Stimulated activated CD8-positive, alpha-beta memory T cell treated with anti-CD3 and anti-CD28 coated beads, Interleukin-7, amount 100 ng/mL, for 1 hour (primary cell): ENCODE measurements at places on chromosomes 12 and 14.

DNA sequence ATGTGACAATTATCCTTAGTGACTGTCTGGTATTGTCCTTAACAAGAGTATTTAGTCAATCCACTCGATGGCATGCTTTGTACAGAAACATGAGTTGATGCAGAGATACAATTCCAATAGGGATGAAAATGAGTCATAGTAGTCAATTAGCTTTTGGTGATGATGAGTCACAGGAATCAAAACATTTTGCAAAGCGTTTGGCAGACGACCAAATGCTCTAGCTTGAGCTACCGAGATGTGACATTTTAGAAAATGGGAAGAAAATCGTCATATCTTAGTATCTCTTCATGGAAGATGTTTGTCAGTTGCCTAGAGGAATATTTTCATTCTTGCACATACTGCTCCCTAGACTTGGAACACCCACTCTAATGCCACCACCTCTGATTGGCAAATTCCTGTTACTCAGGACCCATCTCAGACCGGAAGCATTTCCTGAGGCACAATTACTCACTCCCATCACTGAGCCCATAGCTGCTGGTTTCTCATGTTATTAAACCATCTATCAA lies 95.0 kb downstream of the LMNTD1 start:
- DNase-seq, result no peak

DNA sequence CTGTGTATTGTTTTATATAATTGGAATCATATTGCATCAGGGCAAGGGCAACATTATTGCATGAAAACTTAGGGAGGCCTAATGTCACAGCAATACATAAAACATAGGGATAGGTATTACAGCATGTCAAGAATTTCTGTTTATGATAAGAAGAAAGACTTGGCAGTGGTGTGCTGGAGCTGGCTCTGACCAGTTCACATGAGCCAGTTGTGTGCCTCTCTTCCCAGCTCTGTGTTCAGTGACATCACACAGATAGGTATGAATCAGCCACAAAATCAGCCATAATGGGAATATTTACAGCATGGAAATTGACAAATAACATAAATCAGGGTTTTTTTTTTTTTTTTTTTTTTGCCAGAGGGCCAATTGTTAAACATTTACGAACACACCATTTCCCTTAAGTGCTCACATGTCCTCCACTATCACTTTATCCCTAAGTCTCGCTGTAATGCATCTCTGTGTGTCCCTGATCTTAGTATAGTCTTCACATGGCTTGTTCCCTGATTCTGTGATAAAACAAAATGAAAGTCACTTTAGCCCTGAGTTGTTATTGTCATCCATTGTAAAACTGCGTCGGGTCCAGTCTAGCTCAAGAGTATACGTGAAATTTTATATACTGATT lies 31.9 kb upstream of the ACSM4 start:
- DNase-seq, result no peak

- DNase-seq, result no peak
Measured at GRCh38 chr14:64824471-64824870, 55.2 kb downstream of the SPTB start.

DNA sequence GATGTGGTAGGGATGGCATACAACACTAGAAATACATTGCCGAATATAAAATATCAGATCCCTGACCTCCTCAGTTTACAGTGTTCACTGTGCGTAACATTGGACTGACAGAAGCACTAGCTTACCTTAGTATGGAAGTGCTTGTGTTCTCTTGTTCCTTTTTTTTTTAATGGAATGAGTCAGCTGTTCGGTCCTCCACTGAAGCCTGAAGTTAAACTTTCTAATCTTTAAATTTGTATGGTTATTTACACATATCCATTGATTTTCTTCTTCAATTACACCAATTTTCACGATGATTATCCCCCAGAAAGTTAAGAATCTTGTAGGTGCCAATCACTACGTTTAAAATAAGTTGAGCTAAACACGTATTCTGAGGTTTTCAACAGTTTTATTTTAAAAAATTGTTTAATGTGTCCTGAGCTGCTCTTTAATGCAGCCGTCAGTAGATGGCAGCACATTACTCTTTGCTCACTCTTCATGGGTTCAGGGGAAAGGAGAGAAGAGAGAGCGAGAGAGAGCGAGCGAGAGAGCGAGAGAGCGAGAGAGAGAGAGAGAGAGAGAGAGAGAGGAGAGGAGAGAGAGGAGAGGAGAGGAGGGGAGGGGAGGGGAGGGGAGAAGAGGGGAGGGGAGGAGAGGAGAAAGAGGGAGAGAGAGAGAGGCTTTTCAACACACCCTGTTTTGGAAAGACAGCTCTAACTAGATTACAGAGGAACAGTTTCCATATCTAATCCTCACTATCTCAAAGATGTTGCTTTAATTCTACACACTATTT lies 134.7 kb upstream of the SCAF11 start:
- peak; percentile 9 for DNase-seq

DNA sequence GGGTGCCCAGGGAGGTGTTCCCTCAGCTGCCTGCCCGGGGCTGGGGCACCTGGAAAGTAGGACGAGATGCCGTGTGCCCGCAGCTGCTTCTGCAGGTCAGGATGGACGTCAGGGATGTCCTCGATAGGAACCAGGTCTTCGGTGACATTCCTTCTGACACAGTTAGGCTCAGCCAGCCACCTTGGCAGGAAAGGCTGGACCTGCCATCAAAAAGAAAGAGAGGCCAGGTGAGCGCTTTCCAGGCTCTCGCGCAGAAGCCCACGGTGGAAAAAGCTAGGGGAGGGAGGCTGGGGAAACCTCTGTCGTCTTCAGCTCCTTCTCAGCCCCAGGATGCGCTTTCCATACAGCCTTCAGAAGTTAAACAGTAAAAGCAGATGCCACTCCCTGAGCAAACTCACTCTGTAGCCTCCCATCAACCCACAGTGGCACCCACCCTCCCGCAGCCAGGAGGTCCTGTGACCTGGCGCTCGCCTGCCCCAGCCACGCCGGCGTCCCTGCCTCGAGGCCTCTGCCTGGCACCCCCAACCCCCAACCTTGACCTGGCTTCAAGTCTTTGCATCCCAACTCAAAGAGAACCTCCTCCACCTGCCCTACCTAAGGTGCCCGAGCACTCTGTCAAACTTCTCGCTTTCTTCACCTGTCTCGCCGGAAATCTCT lies 1.3 kb downstream of the DDX51 start:
- DNase-seq, result no peak

DNA sequence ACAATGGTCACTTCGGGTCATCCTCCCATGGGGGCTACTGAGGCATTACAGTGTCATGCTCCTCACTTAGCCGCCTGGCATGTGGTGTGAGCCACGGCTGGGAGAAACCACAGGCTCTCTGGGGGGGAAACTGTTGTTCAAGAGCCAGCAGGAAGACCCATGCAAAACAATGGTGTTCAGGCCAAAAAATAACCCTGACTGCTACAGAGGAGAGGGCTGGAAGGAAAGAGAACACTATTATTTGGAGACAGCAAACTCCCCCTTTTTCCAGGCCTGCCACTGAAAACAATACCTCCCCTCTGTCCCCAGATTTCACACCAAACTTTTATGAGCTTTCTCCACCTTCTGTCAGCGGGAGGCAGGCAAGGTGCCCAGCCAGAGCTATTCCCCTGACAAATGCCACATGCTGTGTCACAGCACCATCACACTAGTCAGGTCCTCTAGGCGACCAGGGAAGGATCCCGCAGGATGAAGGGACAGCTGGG lies 83.7 kb downstream of the CHGA start:
- DNase-seq, result no peak

DNA sequence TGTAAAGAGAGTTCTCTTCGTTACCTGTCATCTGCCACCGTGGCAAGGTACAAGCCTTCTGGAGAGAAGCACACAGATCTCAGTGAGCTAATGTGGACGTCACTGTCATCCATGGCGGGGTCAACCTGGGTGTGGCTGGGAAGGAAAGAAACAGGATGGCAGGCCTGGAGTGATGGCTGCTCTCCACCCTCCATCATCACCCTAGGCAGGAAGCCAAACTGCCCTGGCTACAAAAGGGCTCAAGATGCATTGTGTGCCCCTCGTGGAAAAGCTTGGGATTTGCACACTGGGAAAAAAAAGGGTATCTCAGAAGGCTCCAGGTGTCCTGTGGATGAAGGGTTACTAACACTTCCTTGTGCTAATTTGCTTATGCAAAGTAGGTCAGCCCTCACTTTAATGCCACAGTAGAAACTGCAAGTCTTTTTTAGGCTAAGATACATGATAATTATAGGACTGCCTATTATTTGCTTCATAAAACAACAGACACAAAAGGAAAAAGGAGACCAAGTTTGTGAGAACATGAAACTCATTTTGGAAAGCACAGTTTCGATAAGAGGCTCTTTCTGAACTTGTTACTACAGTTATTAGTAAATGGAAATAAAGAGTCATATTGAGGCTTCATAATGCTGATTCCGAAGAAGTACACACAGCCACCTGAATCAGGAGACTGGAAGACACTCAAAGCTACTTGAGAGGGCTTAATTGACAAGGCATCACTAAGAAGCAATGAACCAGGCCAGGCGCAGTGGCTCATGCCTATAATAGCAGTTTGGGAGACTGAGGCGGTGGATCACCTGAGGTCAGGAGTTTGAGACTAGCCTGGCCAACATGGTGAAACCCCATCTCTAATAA lies 18.9 kb downstream of the RFC5 start:
- DNase-seq, result no peak

GRCh38 chr14:68979722-68980451 lies 785 bp upstream of the ACTN1 start:
- DNase-seq, result no peak

DNA sequence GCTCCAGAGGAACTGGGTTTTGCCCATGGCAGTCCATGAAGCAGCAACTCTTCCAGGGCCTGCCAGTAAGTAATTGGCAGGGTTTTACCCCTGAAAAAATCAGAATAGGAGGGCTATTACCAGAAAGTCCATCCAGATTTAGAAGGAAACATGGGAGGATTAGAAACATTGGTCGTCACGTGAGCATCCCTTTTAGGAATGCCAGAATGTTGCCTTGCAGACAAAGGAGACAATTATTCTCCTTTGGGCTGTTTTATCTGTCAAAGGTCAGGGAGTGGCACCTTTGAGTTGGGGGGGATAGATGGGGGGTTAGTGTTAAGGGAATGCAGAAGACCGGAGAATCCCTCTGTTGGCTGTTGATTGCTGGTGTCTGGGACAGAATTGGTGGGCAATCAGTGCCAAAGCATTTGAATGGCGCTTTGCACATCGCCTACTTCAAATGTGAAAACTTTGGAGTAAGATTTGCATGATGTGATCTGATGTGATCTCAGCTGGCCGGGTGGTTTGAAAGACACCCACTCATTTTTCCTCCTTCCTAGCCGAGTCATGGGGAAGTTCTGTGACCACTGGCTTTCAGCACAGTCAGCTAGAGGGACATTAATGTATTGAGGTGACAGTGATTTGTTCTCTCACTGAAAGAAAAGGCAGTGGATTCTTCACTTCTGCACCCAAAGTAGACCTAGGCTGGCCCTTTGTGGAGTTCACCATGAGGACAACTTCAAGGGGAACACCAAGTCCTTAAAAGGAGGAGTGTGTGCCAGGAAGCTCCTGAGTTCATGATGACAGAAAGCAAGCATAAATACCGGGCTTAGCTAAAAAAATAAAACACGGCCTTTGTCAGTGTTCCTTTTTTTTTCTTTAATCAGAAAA lies 31.4 kb downstream of the FLVCR2 start:
- DNase-seq, result no peak

GRCh38 chr12:23055004-23055403 lies 430.0 kb downstream of the ETNK1 start:
- no peak for DNase-seq

DNA sequence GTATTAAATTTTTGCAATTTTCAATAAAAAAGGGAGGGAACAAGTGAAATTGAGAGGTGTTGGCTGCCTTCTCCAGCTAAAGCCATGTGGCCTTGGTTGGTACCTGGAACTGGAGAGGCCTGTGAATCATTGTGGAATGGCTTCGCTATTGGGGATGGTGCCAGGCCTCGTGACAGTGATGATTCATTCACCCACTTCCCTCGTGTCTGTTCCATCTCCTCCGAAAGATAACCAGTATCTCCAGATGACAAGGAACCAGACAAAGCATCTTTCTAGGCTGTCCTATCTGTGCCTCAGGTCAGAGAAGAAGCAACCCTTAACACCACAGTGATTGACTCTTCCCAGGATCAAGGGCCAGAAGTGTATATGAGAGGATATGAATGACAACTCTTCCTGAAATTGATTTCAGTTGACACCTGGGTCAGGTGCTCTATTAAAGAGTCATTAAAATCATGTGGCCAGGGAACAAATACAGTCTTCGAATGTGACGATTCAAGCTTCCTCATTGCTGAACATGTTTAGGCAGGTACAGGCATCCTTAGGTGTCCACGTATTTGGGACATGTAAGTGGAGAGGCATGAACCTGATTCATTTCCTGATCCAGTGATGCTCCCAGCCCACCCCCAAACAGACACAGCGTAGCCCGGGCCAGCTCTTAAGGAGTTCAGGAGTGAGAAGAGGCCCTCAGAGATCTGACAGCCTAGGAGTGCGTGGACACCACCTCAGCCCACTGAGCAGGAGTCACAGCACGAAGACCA lies at the start of gene RNASE7:
TSS of gene RNASE7 (plus strand) at position 687 of the 758 bp plus-strand sequence. CDS start 631 bp downstream, outside the sequence.
- DNase-seq, result no peak

GRCh38 chr12:120650233-120650690 lies 9.8 kb downstream of the CABP1 start:
- DNase-seq, result no peak

DNA sequence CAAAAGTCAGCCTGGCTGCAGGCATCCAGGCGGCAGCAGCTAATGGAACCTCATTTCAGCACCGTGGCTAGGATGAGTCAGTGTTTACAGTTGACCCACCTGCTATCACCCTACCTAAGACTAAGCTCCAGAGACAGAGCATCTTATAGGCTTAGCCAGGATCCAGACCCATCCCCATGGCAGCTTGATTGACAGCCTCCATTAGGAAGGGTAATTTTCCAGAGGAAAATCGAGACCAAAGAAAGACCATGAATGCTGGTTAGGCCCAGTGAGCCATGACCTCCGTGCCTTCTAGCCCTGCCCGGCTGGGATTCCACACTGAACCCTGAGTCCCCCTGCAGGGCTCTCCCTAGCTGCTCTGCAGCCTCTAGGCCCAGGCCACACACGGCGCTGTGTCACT lies 38.7 kb downstream of the TUNAR start:
- no peak for DNase-seq

DNA sequence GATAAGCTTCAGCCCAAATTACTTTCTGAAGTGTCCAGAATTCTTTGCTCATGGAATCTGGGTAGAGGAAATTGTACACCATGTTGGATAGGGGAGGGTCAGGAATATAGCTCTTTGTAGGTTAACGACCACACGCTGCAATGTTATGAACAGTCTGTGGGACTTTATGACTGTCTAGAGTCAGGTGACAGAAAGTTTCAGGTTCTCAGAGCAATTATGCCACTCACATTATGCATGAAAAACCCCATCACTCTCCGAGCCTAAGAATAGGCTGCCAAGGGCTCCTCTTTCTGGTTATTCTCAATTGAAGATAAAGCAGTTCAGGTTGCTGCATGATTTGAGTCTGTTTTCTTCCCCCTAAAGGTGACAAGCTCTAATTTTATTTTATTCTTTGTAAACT lies 430.9 kb downstream of the ATP23 start:
- DNase-seq, result no peak

DNA sequence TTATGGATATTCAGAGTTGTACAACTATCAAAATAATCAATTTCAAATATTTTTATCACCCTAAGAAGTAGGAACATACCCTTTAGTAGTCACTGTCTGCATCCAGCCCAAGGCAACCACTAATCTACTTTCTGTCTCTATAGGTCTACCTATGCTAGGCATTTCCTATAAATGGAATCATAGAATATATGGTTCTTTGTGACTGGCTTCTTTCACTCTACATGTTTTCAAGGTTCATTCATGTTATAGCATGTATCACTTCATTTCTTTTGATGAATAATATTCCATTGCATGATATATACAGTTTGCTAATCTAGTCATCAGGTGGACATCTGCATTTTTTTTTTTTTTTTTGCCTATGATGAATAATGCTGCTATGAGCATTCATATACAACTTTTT lies 112.4 kb downstream of the PPP1R12A start:
- DNase-seq, result no peak
